ENCODE measurements at places on chromosomes 12 and 14.

GRCh38 chr12:88242571-88242925 is 100.4 kb downstream of the TMTC3 start:
- no peak for DNase-seq

DNA sequence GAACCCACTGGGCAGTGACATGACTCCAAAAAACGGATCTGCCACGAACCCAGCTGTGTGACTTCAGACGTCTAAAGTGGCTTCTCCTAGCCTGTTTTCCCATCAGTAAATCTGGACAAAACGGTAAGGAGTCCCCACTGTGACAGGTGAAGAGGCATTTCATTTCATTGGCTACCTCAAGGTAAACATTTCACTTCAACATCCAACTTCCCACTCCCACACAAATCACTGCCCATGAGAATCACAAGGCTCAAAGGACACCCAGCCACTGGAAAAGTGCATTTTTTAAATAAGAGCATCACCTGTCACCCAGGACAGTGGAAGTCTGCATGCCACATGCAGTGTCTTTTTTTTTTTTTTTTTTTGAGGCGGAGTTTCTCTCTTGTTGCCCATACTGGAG is 27.9 kb downstream of the HSP90AA1 start:
- no peak for DNase-seq

DNA sequence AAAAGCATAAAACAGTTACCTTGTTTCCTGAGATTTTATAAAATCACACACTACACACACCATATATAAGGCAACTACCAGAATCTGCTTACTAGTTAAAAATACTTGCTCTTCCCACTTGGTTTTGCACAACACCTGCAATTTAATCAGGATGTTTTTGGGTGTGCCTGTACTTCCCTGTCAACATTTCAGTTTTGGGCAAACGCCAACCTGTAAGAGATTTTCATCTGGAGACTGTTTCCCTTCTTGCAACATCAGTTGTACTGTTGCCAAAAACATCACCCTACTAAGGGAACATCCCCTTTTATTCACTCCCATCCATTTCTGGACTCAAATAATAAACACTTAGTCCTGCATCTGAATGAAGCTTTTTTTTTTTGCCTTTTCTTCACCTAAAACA is 172.3 kb downstream of the DUSP6 start:
- DNase-seq = no peak

- DNase-seq = no peak
These were observed 36.2 kb upstream of the TUBA1C start for GRCh38 chr12:49228653-49229052.

DNA sequence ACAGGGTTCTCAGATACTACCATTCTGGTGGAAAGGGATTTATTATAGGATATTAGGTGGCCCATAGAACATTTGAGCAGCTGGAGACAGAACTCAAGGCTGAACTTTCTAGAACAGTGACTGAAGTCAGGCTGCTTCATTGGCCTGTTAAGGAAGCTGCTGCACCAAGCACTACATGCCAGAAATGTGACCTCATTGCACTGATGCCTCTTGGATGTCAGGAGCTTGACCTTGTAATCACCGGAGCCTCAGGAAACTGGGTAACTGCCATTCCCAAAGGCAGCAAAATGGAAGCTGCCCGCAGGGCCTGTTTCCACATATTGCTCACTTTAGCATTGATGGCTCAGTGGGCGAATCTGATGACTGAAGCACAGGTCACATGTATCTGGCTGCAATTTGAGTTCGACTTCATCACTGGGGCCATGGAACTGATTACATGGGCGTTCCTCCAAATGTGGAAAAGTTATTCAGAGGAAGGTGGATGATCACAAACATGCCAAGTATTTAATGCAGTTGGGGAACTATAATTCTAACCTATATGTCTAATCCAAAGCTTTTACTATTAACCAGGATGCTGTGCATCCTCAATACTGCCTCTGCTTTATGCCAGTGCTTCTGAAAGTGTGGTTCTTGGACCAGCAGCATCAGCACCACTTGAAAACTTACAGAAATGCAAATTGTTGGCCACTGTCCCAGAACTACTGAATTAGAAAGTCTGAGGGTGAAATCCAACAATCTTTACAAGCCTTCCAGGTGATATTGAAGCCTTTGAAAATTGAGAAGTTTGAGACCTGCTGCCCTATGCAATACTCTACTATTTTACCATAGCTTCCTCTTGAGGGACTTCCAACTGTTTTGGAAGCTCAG is 337.2 kb upstream of the NAV3 start:
- no peak for DNase-seq

GRCh38 chr12:66599816-66600215 is 79.1 kb downstream of the GRIP1 start:
- no peak for DNase-seq

- no peak for DNase-seq
These were observed 7.9 kb upstream of the DIO3 start for GRCh38 chr14:101553393-101553792.

Data from activated naive CD4-positive, alpha-beta T cell treated with Interleukin-2 at 50 U/mL for 16 hours (primary cell).